Stimulated activated naive B cell treated with anti-CD40 and anti-IgM and Interleukin-4, amounts not matched to agents 10 μg/mL and 1 μg/mL and 100 μg/mL, for 72 hours (primary cell): ENCODE measurements at places on chromosomes 11 and 22.

DNA sequence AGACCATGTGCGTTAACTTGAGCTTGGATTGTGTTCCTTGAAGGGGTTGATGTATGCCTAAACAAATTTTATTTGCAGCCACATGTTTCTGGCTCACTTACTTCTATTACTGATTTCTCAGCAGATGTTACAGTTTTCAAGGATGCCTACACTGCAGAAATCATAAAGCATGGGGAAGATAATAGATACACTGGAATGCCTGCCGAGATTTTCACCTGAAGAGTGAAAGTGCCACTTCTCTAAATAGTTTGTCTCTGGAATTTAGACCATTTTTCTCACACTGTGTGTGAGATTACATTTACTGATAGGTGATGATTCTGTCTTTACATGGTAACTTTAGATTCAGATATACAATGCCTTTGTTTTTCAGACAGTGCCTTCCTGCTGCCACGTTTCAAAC, 81.6 kb downstream of the SIK2 start:
- H3K36me3 ChIP-seq: peaks cover 13% of the 10 kb centered on the region
- no peak for DNase-seq
- no peaks in the 10 kb centered on the region for H3K27me3 ChIP-seq
- no peak overlapping the region for H3K4me3 ChIP-seq

DNA sequence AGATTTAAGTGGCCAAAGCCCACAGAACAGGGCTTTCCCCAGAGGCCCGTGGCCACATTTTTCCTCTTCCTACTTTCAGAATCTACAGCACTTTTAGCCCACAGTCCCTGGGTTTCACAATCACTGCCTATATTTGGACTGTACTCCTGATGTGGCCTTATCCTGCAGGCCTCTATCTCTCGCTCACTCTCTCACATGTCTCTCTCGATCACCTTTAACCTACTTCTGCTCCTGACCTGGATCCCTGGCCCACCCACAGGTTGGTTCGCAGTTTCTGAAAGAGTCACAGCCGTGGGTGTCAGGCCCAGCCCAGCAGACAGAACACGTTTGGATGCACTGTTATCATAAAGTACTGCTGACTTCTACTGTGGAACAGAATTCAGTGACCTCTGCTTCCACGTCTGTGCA, 55.5 kb downstream of the LARGE1 start:
- H3K27ac ChIP-seq: no peak overlapping the region
- peak; percentile 23 for DNase-seq
- H3K27me3 ChIP-seq: no peaks in the 10 kb centered on the region
- H3K4me1 ChIP-seq: peaks cover 33% of the 10 kb centered on the region

DNA sequence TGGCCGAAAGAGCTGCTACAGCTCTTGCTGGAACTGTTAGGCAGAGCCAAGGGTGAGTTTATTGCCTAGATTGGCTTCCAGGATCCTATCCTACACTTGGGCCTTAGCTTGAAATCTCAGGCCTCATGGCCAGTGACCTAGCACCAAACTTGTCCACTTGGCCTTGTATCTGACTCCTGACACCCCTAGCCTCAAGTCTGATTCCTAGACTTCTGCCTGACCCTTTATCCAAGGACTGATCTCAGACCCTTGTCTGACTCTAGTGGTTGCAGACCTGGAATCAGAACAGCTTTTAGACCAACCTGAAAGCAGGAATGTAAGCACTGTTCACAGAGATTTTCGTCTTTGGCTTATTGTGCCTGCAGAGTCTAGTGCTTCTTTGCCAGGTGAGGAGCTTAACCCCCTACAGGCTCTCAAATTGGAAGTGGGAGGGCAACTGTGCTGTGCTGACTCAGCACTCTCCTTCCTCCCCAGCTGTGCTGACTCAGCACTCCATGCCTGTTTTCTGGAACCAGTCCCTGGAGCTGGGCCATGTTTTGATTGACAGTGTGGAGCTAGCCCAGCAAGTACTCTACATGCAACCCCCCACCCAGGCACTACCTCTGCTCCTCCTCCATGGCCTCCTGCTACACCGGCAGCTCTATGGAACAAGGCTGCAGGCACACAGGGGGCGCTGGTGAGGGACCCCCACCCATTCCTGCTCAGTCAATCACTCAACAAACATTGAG, 35.1 kb downstream of the RRP8 start:
- no peaks in the 10 kb centered on the region for H3K27me3 ChIP-seq
- H3K4me3 ChIP-seq: no peak overlapping the region
- peaks cover 5% of the 10 kb centered on the region for H3K4me1 ChIP-seq
- no peak for DNase-seq

GRCh38 chr11:33564856-33565453, 135.7 kb downstream of the C11orf91 start:
- no peak overlapping the region for H3K4me3 ChIP-seq
- no peak overlapping the region for H3K27ac ChIP-seq
- no peak for DNase-seq
- peaks cover 14% of the 10 kb centered on the region for H3K27me3 ChIP-seq
- no peaks in the 10 kb centered on the region for H3K36me3 ChIP-seq

GRCh38 chr11:46049325-46049897, 71.8 kb downstream of the PHF21A start:
- peaks cover 14% of the 10 kb centered on the region for H3K36me3 ChIP-seq
- H3K4me3 ChIP-seq: no peak overlapping the region
- no peak for DNase-seq

- no peaks in the 10 kb centered on the region for H3K4me1 ChIP-seq
- H3K27me3 ChIP-seq: no peaks in the 10 kb centered on the region
- no peak overlapping the region for H3K4me3 ChIP-seq
- no peak for DNase-seq
- H3K27ac ChIP-seq: no peak overlapping the region
- no peaks in the 10 kb centered on the region for H3K36me3 ChIP-seq
Observed at GRCh38 chr22:19877626-19878339, 23.1 kb upstream of the GNB1L start.

- H3K4me1 ChIP-seq: peaks cover 61% of the 10 kb centered on the region
- no peaks in the 10 kb centered on the region for H3K36me3 ChIP-seq
- H3K27ac ChIP-seq: no peak overlapping the region
- no peak overlapping the region for H3K4me3 ChIP-seq
- no peaks in the 10 kb centered on the region for H3K27me3 ChIP-seq
Observed at GRCh38 chr11:10561043-10561818, 7.2 kb downstream of the LYVE1 start.

GRCh38 chr22:46390105-46390651, 54.7 kb downstream of the TRMU start:
- peaks cover 30% of the 10 kb centered on the region for H3K36me3 ChIP-seq
- H3K27me3 ChIP-seq: no peaks in the 10 kb centered on the region
- DNase-seq: no peak
- H3K4me1 ChIP-seq: no peaks in the 10 kb centered on the region
- H3K27ac ChIP-seq: no peak overlapping the region

GRCh38 chr11:28878025-28878424, 769.8 kb downstream of the METTL15 start:
- no peaks in the 10 kb centered on the region for H3K27me3 ChIP-seq
- no peaks in the 10 kb centered on the region for H3K36me3 ChIP-seq
- no peak overlapping the region for H3K27ac ChIP-seq
- no peaks in the 10 kb centered on the region for H3K4me1 ChIP-seq
- no peak overlapping the region for H3K4me3 ChIP-seq
- DNase-seq: no peak

- H3K27ac ChIP-seq: no peak overlapping the region
- H3K36me3 ChIP-seq: no peaks in the 10 kb centered on the region
- no peaks in the 10 kb centered on the region for H3K27me3 ChIP-seq
- H3K4me3 ChIP-seq: no peak overlapping the region
Observed at GRCh38 chr11:28984231-28984630, 876.0 kb downstream of the METTL15 start.

DNA sequence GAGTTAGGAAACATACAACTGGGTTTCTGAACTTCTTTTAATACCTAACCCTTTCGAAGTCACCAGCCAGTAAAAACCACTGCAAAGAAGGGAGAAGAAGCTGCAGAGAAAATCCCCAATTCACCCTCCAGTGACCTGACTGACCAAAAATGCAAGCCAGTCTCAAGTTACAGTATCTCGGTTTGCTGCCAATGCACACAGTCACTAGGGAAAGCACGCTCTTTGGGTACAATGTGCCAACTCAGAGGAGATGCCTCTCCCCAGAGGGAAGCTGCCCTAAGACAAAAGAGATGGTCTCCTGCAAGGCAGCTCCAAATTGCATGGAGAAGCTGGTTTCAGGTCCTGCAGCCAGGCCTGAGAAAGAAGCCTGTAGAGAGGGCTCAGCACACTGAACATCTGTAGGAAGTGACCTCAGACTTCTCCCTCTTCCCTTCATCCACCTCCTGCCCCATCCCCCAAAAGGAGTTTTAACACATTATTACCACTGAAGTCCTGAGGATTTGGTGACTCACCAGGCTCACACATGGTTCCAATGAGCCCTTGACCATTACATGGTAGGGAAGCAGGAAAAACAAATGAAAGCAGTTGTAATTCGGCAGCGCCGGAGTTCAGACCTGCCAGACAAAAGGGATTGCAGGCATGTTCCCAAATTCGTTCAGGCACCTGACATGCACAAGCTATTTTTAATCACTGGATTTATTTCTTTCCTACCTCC, 90.1 kb downstream of the ETS1 start:
- no peaks in the 10 kb centered on the region for H3K27me3 ChIP-seq
- peaks cover 48% of the 10 kb centered on the region for H3K36me3 ChIP-seq
- H3K4me3 ChIP-seq: peak overlapping the region; percentile 52
- DNase-seq: peak; percentile 71
- H3K4me1 ChIP-seq: peaks cover 93% of the 10 kb centered on the region

GRCh38 chr11:107257710-107258109, 199.9 kb downstream of the CWF19L2 start:
- peaks cover 11% of the 10 kb centered on the region for H3K27me3 ChIP-seq
- H3K27ac ChIP-seq: no peak overlapping the region
- no peaks in the 10 kb centered on the region for H3K4me1 ChIP-seq
- no peak overlapping the region for H3K4me3 ChIP-seq
- H3K36me3 ChIP-seq: no peaks in the 10 kb centered on the region

GRCh38 chr11:17428925-17429324, 40.5 kb upstream of the KCNJ11 start:
- DNase-seq: no peak
- H3K36me3 ChIP-seq: no peaks in the 10 kb centered on the region
- peaks cover 3% of the 10 kb centered on the region for H3K4me1 ChIP-seq
- no peak overlapping the region for H3K4me3 ChIP-seq
- H3K27me3 ChIP-seq: peaks cover 13% of the 10 kb centered on the region

- H3K27ac ChIP-seq: no peak overlapping the region
- no peaks in the 10 kb centered on the region for H3K4me1 ChIP-seq
- DNase-seq: no peak
- H3K36me3 ChIP-seq: no peaks in the 10 kb centered on the region
- no peak overlapping the region for H3K4me3 ChIP-seq
Observed at GRCh38 chr22:24706054-24706453, 68.5 kb downstream of the PIWIL3 start.

DNA sequence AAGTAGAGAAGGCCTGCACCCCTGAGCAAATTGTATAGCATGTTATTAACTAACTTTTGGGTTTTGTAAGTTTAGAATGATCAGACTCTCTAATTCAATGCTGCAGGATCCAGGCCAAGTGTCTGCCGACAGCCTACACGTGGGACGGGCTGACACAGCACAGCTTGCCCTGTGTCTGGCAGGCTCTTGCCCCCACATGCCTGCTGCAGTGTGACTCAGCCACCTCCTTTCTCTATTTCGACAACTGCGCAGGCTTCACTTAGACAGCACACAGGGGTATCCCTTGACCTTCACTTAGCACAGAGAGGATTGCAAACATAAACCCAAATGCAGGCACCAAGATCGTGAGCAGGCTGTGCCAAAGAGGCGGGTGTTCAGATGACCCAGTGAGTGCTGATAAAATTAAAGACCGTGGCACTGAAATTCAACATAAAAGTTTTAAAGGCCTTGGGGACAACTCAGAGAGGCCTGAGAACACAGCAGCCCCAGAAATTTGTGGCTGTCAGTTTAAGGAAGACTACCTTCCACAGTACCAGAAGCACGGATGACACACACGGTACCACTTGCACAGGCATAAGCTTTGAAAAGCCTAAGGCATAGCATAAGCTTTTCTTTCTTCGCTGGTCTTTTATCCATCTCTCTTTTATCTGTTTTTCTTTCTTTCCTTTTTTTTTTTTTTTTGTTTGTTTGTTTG, 37.8 kb downstream of the SCN3B start:
- no peaks in the 10 kb centered on the region for H3K4me1 ChIP-seq
- H3K27me3 ChIP-seq: no peaks in the 10 kb centered on the region
- DNase-seq: no peak
- no peak overlapping the region for H3K4me3 ChIP-seq

- H3K4me3 ChIP-seq: no peak overlapping the region
- no peaks in the 10 kb centered on the region for H3K36me3 ChIP-seq
- H3K4me1 ChIP-seq: no peaks in the 10 kb centered on the region
- no peak for DNase-seq
- H3K27ac ChIP-seq: no peak overlapping the region
Observed at GRCh38 chr22:47564651-47565434, 802.4 kb downstream of the TBC1D22A start.

- H3K4me3 ChIP-seq: no peak overlapping the region
- H3K36me3 ChIP-seq: no peaks in the 10 kb centered on the region
- peaks cover 9% of the 10 kb centered on the region for H3K27me3 ChIP-seq
- H3K27ac ChIP-seq: no peak overlapping the region
- no peaks in the 10 kb centered on the region for H3K4me1 ChIP-seq
Observed at GRCh38 chr11:122305426-122306320, 189.7 kb upstream of the BLID start.

DNA sequence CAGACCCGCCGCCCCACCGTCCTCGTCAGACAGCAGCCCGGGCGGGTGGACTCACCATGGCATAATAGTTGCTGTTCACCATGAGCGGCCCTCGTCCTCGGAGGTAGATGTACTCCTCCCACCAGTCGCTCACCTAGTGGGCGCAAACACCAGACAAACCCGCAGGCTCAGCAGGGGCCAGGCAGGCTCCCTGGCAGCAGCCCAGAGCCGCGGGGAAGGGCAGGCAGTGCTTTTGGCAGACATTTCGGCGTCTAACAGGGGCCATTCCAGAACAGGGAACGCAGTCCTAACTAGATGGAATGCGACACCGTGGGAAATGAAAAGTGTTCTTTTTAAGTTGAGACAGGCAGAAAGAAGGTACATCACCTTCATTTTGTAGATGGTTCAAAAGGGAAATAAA, 44.9 kb downstream of the CPT1A start:
- DNase-seq: no peak
- H3K4me1 ChIP-seq: no peaks in the 10 kb centered on the region
- H3K4me3 ChIP-seq: no peak overlapping the region
- H3K27ac ChIP-seq: no peak overlapping the region

DNA sequence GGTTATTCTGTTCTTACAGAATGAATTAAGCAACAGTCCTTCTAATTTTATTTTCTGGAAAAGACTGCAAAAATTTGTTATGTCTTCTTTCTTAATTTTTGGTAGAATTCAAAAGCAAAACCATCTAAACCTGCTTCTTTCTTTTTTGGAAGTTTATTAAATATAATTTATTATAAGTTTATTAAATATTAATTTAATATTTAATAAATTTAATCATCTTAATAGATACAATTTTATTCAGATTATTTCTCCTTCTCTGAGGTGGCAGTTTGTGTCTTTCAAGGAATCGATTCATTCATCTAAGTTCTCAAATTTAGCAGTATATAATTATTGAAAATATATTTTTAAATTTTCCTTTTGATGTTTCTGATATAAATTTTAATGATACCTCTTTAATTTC, 837.5 kb upstream of the LRRC4C start:
- no peak overlapping the region for H3K27ac ChIP-seq
- no peaks in the 10 kb centered on the region for H3K27me3 ChIP-seq
- H3K36me3 ChIP-seq: no peaks in the 10 kb centered on the region
- H3K4me1 ChIP-seq: no peaks in the 10 kb centered on the region
